Type B pancreatic cell (in vitro differentiated cells): ENCODE measurements at places on chromosomes 7 and 10. TPM values are rescaled to one million over a fixed set of nuclear protein-coding genes. Genes with fewer than 3 reads are reported as not detected.
A peak's percentile ranks its signal among the peaks of the same experiment; 100 is the strongest.

ZNF804B gene
- total RNA-seq: 0.07 TPM in 1 of 2 replicates, not detected in the other

UNC5B gene
- total RNA-seq: 16.3 and 22.4 TPM in 2 replicates

DNA sequence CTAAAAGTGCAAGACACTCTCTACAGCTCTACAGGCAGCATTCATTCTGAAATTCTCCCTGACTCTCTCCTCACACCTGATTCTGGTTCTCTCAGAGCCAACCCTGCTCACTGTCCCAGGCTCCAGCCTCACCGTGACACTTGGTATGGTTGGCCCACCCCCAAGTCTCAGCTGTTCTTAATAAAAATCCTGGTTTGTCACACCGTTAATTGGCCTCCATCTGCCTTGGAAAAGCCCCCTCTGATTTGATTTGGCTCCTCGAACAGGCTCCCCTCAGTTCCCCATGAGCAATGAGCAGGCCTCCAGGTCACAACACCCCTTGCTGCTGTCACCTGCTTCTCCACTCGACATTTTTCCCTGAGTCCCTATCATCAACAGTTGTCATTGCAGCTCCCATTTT, 507.3 kb upstream of the AUTS2 start:
- H3K27ac ChIP-seq: no peak overlapping the region
- peaks cover 17% of the 10 kb centered on the region for H3K27me3 ChIP-seq
- H3K36me3 ChIP-seq: peaks cover 3% of the 10 kb centered on the region
- no peaks in the 10 kb centered on the region for H3K4me1 ChIP-seq
- no peak for DNase-seq
- H3K4me3 ChIP-seq: no peak overlapping the region

DNA sequence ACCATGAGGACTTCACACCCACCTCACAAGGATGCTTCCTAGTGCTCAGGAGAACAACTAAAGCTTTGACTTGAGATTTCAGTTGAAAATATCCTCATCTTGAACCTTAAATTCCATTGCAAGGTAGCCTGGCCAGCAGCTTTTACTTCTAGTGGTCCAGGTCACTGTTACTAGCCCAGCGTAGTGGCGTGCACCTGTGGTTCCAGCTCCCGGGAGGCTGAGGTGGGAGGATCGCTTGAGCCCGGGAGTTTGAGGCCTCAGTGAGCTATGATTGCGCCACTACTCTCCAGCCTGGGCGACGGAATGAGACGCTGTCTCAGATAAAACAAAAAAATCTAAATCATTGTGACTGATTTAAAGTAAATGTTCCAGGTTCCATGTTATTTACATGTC, 28.3 kb upstream of the PRKAR1B start:
- DNase-seq: no peak
- no peak overlapping the region for H3K27ac ChIP-seq
- no peaks in the 10 kb centered on the region for H3K27me3 ChIP-seq

DNA sequence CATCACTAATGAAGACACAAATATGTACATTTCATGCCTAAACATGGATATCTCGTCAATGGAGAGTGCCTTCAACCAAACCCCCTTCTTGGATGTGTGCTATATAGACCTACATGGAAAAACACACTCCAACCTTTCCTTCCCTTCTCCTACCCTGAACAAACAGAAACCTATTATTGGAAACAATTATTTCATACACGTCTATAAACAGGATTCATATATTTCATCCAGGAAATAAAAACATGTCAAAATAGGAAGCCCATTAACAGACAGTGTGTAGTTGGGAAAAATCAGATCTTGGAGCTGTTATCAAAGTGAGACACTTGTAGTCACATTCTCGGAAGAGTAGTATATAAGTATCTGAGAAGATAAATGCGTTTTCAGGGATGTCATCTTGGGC, 81.1 kb downstream of the NRP1 start:
- no peak for DNase-seq
- peaks cover 68% of the 10 kb centered on the region for H3K36me3 ChIP-seq
- H3K27ac ChIP-seq: peak overlapping the region; percentile 22
- peaks cover 14% of the 10 kb centered on the region for H3K4me1 ChIP-seq
- no peaks in the 10 kb centered on the region for H3K27me3 ChIP-seq
- H3K4me3 ChIP-seq: no peak overlapping the region

DNA sequence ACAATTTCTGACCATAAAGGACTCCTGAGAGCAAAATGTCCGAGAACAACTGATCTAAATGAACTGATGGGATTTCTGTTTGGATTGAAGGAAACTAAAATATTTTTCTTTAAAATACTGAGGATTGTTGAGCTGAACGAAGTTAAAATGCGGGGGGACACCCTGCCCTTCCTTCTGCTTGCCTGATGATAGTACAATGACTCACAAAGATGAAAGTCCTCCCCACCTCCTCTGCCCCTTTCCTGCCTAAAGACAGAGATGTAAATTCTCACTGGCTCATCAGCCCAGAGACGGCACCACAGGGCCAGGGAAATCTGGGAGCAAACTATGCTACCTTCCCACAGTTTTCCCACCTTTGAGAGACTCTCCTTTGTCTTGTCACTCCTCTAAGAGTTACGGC, 180.6 kb downstream of the PHTF2 start:
- no peak overlapping the region for H3K4me3 ChIP-seq
- no peaks in the 10 kb centered on the region for H3K4me1 ChIP-seq
- DNase-seq: no peak
- H3K27ac ChIP-seq: no peak overlapping the region
- H3K36me3 ChIP-seq: peaks cover 4% of the 10 kb centered on the region

- no peak for DNase-seq
- no peaks in the 10 kb centered on the region for H3K27me3 ChIP-seq
- no peaks in the 10 kb centered on the region for H3K36me3 ChIP-seq
- no peak overlapping the region for H3K4me3 ChIP-seq
- no peaks in the 10 kb centered on the region for H3K4me1 ChIP-seq
Observed at GRCh38 chr7:39616138-39616537, 7.2 kb upstream of the RALA start.
